ENCODE measurements at places on chromosomes 4 and X.

- DNase-seq = no peak
These were observed 19.7 kb downstream of the MAEA start for GRCh38 chr4:1309261-1310010.

DNA sequence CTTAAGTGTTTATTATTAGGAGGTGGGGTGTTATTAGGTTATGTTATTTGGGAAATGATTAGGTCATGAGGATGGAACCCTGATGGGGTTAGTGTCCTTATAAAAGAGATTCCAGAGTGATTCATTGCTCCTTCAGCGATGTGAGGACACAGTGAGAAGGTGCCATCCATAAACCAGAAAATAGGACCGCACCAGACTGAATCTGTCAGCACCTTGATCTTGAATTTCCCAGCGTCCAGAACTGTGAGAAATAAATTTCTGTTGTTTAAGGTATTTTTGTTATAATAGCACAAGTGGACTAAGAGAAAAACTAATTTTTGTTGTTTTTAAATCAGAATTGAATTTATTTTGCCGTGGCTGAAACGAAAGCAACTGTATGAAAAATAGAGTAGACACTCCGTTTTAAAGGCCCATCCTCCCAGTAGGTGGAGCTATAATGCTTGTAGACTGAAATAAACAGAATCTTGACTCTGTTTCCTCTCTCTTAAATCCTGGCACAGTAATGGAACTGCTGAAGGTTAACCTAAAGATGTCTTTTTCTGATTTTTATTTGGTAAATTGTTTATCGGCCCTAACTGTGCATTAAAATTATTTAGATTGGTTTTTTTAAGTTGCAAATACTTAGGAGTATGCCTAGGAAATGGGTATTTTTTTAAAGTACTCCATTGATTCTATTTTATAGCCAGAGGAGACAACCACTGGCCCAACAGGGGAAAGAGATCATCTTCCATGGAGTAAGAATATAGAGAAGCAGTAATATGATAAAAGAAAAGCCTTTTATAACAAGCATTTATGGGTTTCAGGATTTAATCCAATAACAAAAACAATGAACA is 133.2 kb upstream of the ADAMTS3 start:
- peak; percentile 47 for DNase-seq

DNA sequence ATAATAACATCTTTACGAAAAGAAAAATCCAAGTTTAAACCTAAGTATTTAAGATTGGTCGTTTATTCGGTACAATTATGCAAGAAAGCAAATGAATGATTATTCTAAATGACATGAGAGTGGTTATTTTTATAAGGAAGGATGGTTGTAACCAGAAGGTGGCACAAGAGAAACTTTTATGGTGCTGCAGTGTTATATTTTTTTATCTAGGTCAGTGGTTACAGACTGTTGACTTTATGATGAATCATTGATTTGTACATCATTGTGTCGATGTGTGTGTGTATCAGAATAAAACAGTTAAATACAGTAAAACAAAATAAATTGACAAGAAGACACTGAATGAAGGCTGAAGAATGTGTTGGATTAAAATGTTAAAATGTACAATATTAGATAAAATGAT is 9.8 kb downstream of the DCAF8L2 start:
- no peak for DNase-seq

DNA sequence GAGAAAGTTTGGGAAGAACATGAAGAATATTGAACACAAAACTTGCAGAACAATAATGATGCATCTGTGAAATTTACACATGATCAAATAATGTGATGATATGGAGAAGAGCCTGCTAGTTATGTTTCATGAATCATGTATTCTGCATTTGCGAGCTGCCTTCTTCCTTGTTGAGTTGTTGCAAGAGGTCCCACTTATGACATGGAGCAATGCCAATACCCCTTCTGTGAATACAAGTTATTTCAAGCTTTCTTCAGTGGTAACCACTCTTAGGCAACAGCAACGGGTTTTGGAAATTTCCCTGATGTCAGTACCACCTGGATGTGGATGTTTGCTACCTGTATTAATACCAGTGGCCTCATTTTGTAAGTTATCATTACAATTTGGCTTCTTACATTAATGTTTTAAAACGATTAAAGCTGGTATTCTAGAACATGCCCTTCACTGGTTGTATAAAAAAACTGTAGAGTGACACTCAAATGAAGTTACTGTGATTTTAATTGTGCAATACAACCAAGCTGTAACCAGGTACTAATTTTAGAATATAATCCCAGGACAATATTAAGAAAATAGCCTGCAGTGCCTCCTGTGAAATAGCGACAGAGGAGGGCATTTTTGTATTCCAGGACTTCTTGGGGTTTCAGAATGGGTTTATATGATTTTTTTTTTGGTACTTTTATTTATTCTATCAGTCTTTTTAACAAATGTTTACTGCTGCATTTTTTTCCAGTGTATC is 25.3 kb downstream of the IQCM start:
- no peak for DNase-seq

- DNase-seq = no peak
These were observed 127.9 kb downstream of the CHRDL1 start for GRCh38 chrX:110667706-110668105.

GRCh38 chr4:2859514-2859913 is 15.9 kb downstream of the ADD1 start:
- no peak for DNase-seq

GRCh38 chr4:4321951-4322688 is 32.1 kb downstream of the ZBTB49 start:
- DNase-seq = peak; percentile 2

GRCh38 chr4:163553146-163553545 is 58.7 kb downstream of the TMA16 start:
- DNase-seq = no peak

DNA sequence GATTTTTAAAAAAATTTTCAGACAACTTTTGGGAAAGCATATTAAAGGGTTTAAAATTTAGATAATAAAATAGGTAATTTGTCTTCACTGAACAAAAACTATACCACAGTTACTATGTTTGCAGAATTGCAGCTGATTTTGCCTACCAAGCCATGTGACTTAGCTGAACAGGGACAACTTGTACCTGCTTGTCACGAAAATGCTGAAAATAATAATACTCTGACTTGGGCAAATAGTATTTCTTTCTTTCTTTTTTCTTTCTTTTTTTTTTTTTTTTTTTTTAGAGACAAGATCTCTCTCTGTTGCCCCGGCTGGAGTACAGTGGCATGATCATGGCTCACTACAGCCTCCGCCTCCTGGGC is 225.2 kb upstream of the PPP1R2C start:
- no peak for DNase-seq

DNA sequence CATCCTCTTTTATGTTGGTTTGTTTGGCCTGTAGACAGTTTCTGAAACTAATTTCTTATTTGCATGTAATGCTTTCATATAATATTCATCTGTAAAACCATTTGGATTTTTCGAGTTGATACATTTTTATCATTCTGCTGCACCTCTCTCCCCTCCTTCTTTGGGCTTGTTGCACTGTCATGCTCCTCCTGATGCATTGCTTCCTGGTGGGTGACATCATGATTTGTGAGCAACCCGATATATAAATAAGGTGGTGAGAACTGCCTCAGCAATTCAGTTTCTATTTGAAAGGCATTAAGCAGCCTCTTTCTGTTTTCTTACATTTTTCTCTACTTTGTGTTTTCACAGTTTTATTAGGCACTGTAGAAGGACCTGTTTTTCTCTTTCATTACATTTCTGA is 515.7 kb downstream of the RPA4 start:
- no peak for DNase-seq

GRCh38 chrX:47902161-47902560 is 65.5 kb downstream of the ZNF81 start:
- DNase-seq = no peak

DNA sequence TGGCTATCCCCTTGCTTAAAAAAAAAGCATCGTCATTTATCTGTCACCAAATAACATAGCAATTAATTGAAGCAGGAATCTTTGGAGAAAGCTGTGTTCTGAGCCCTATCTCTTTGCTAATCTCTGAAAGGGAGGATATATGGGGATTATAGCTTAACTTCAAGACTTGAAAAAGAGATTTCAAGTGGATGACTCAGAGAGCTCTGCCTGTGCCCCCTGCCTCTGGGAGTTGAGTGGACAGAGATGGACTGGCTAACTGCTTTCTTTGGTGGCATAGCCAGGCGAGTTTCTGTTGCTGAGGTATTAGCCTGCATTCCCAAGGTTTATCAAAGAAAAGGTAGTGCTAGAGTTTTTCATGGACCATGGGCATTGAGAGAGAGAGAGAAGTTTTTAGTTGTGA is 91.6 kb downstream of the DDIT4L start:
- peak; percentile 47 for DNase-seq

DNA sequence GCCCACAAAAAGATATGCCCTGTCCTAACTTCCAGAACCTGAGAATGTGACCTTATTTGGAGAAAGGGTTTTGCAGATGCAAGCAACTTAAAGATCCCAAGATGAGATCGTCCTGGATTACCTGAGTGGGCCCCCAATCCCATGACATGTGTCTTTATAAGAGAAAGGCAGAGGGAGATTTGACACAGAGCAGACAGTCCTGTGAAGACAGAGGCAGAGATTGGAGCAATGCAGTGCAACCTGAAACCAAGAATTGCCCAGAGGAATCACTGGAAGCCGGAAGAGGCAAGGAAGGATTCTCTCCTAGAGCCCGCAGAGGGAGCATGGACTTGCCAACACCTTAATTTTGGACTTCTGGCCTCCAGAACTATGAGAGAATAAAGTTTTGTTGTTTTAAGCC is 171.5 kb downstream of the SMIM20 start:
- no peak for DNase-seq

GRCh38 chr4:171588051-171588545 is 225.1 kb upstream of the GALNTL6 start:
- no peak for DNase-seq

All from D341Med (cell line).